ENCODE measurements at places on chromosomes 6 and 20.

GRCh38 chr6:149489967-149490366, 5.2 kb upstream of the ZC3H12D start:
- DNase-seq = no peak

GRCh38 chr6:15363164-15363522, 117.3 kb downstream of the JARID2 start:
- DNase-seq = no peak

- no peak for DNase-seq
Observed at GRCh38 chr6:141925001-141925400, 207.7 kb upstream of the GJE1 start.

- no peak for DNase-seq
Observed at GRCh38 chr6:87714093-87714842, 12.2 kb upstream of the AKIRIN2 start.

GRCh38 chr6:122589115-122589514, 21.1 kb upstream of the PKIB start:
- DNase-seq = no peak

Data from posterior cingulate gyrus (tissue), 11 donors.